Activated B cell treated with CpG ODN at 0.5 μM for 24 hours (primary cell): ENCODE measurements at places on chromosomes 3 and 15.
A peak's percentile ranks its signal among the peaks of the same experiment; 100 is the strongest.

GRCh38 chr15:59274126-59274970, 67.7 kb downstream of the LDHAL6B start:
- H3K36me3 ChIP-seq = peaks cover 16% of the 10 kb centered on the region
- H3K4me1 ChIP-seq = peaks cover 43% of the 10 kb centered on the region
- peak overlapping the region; percentile 57 for H3K27ac ChIP-seq
- H3K4me3 ChIP-seq = no peak overlapping the region
- no peak for DNase-seq

DNA sequence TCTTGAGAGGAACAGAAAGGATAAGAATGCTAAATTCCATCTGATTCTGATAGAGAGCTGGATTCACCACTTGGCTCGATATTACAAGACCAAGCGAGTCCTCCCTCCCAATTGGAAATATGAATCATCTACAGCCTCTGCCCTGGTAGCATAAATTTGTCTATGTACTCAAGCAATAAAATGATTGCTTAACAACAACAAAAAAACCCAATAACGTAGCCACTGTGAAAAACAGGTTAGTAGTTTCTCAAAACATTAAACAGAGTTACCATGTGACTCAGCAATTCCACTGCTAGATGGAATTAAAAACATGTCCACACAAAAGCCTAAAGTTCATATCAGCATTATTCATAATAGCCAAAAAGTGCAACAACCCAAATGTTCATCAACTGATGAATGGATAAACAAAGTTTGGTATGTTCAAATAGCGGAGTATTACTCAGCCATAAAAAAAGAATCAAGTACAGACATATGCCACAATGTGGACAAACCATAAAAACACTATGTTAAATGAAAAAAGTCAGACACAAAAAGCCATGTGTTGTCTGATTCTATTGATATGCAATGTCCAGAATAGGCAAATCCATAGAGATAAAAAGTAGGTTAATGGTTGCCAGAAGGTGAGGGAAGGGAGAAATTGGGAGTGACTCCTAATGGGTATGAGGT, 16.8 kb downstream of the BCL2L10 start:
- H3K4me1 ChIP-seq = no peaks in the 10 kb centered on the region
- no peak for DNase-seq

DNA sequence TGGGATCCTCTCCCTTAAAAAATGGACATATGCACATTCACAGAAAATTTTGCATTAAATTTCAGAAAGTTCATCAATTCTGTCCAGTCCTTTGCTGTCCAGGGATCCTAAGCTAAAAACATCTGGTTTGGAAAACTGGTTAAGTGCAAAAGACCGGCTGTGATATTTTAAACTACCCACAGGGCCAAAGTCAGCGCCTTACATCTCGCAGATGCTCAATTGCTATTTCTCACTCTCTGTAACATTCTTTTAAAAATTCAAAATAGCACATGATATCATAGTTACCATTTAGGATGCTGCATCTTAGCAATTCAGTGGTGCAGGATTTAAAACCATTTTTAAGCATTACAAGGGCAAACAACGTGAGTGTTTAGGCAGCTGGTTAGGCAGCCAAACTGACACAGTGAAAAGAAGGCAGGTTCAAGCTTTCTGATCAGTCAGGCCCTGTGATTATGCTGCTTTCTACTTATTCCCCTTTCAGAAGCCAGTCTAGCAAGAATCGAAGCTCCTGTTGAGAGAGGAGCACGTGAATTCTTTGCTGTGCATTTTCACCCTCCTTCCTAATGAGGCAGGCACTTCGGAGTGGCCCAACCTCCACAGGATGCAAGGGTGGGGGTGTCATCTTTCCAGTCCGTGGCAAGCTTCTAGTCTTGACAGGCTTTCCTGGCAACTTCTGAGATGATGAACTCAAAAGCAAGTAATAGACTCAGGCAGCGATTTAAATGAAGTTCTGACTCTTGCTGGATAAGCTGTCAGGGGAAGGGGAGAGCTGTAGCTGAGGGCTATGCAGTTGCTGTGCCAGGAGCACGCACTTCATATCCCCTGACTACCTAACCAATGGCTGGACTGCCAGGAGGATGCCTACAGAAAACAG, 8.8 kb downstream of the PRICKLE2 start:
- H3K36me3 ChIP-seq = no peaks in the 10 kb centered on the region
- no peaks in the 10 kb centered on the region for H3K27me3 ChIP-seq
- H3K4me3 ChIP-seq = no peak overlapping the region
- H3K4me1 ChIP-seq = no peaks in the 10 kb centered on the region

DNA sequence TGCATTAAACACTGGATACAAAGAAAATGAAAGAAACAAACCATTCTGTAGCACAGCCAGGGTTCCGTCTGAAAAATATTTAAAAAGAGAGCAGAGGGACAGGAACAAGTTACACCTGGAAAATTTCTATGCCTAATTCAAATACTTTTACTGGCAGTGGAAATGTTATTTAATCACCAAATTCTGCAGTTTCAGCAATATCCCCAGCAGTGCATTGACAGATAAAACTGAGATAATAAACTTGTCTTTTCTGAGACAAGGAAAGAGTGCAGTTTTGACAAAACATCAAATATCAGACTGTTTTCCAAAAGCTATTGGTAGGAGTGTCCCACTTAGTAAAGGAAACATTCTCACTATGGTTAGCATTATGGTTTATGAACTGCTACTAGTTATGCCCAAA, 173.4 kb upstream of the FAM3D start:
- no peaks in the 10 kb centered on the region for H3K4me1 ChIP-seq
- no peak overlapping the region for H3K4me3 ChIP-seq
- no peak for DNase-seq
- no peak overlapping the region for H3K27ac ChIP-seq

- H3K4me3 ChIP-seq = no peak overlapping the region
- no peaks in the 10 kb centered on the region for H3K4me1 ChIP-seq
- no peak overlapping the region for H3K27ac ChIP-seq
- H3K27me3 ChIP-seq = no peaks in the 10 kb centered on the region
- no peak for DNase-seq
Observed at GRCh38 chr15:66743703-66744536, 41.9 kb downstream of the SMAD6 start.

GRCh38 chr3:141147657-141148056, 84.0 kb upstream of the PXYLP1 start:
- H3K36me3 ChIP-seq = no peaks in the 10 kb centered on the region
- DNase-seq = no peak
- no peak overlapping the region for H3K4me3 ChIP-seq

GRCh38 chr3:125512135-125512920, 7.7 kb downstream of the SNX4 start:
- H3K36me3 ChIP-seq = peaks cover 58% of the 10 kb centered on the region
- H3K27me3 ChIP-seq = no peaks in the 10 kb centered on the region
- peaks cover 35% of the 10 kb centered on the region for H3K4me1 ChIP-seq
- peak overlapping the region; percentile 15 for H3K27ac ChIP-seq
- H3K4me3 ChIP-seq = no peak overlapping the region
- no peak for DNase-seq

- H3K27ac ChIP-seq = no peak overlapping the region
- peak; percentile 41 for DNase-seq
- H3K27me3 ChIP-seq = peaks cover 4% of the 10 kb centered on the region
- no peak overlapping the region for H3K4me3 ChIP-seq
- H3K36me3 ChIP-seq = peaks cover 22% of the 10 kb centered on the region
Observed at GRCh38 chr3:44913868-44914468, 39.6 kb downstream of the TGM4 start.

DNA sequence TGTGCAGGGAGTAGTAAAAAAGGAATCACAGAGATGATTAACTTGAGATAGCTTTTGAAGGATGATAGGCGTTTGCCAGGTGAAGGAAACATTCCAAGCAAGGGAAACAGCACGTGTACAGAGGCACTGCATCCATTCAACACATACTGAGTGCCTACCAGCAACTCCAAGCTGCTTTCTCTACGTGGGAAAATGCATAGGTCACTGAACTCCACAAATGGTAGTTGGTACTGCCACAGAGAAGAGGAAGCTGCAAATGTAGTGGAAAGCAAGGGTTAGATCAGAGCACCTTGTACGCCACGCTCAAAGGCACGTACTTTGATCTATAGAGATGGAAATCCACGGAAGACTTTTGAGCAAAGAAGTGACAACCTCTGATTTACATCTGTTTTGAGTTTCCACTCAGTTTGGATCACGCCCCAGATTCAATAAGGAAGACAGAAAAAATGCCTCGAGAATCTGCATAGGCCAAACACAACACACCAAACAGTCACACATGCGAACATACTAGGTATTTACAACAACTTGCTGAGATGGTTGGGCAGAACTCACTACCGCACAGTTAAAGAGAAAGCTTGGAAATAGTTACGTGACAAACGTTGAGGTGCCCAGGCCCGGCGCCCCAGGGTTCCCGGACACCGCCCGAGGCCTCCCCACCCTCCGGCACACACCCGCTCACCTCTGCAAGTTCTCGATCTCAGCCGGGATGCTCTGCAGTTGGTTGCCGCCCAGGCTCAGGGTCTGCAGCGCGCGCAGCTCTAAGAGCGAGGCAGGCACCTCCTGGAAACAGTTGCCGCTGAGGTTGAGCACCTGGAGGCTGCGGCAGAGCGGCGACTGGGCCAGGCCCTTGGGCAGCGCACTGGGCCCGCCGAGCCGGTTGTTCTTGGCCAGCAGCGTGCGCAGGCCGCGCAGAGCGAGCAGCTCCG, 826 bp downstream of the LRRC58 start:
- H3K4me3 ChIP-seq = peak overlapping the region; percentile 97
- no peaks in the 10 kb centered on the region for H3K27me3 ChIP-seq
- peaks cover 45% of the 10 kb centered on the region for H3K4me1 ChIP-seq
- H3K36me3 ChIP-seq = peaks cover 34% of the 10 kb centered on the region

GRCh38 chr3:39448506-39449233, 18.8 kb upstream of the MOBP start:
- no peak for DNase-seq
- peaks cover 10% of the 10 kb centered on the region for H3K27me3 ChIP-seq
- no peaks in the 10 kb centered on the region for H3K4me1 ChIP-seq
- no peak overlapping the region for H3K27ac ChIP-seq

DNA sequence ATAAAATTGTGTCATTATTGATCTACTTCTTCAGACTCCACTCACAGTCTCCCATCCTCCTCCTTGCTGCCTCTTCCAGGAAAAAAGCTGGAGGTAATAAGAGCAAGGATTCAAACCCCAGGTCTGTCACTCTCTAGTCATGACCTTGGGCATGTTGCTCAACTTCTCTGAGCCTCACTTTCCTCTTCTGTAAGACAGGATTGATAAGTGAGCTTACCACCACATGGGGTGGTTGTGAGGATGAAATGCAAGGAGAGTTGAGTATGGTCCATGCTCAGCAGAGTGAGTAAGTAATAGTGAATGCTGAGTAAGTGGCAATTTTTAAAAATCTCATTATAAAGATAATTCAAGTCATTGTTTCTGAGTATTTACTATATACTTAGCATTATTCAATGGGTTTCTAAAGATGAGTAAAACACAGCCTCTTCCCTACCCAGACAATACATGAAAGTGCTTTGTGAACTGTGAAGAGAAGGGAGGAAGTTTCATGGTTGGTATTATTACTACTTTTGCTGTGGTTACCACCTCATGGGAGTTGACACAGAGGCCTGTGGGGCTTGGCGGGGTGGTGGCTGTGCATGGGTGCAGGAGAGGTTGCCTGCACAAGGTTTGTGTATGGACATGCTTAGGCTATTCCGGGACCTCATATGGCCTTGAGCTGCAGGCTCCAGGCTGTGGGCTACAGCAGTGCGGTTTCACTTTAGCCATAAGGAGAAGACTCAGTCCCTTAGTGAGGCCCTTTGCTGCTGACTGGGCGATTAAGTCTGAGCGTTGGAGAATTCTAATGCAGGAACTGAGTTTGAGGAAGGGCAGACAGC, 30.0 kb downstream of the SLC6A11 start:
- H3K27me3 ChIP-seq = peaks cover 7% of the 10 kb centered on the region
- H3K36me3 ChIP-seq = no peaks in the 10 kb centered on the region
- H3K27ac ChIP-seq = no peak overlapping the region

DNA sequence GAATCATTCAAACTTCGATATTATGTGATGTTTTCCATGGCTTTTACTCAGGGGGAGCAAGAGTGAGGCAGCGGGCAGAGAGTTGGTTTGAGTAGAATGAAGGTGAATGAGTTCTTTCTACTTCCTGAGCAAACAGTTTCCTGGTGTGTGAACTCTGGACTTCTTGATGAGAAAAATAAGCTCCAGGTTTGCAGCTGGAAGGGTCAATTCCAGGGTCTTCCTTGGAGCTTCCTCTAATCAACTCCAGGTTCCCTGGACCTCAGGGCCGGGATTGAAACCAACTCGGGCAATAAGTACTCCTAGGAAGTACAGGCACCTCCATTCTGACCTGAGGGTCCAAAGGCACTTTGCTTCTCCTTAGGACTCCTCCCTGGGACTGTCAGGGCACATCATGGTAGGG, 243.6 kb upstream of the ONECUT1 start:
- no peak overlapping the region for H3K27ac ChIP-seq
- no peak for DNase-seq
- H3K27me3 ChIP-seq = no peaks in the 10 kb centered on the region
- H3K36me3 ChIP-seq = no peaks in the 10 kb centered on the region
